SK-N-MC (cell line): ENCODE measurements at places on chromosomes 1 and 21.

DNA sequence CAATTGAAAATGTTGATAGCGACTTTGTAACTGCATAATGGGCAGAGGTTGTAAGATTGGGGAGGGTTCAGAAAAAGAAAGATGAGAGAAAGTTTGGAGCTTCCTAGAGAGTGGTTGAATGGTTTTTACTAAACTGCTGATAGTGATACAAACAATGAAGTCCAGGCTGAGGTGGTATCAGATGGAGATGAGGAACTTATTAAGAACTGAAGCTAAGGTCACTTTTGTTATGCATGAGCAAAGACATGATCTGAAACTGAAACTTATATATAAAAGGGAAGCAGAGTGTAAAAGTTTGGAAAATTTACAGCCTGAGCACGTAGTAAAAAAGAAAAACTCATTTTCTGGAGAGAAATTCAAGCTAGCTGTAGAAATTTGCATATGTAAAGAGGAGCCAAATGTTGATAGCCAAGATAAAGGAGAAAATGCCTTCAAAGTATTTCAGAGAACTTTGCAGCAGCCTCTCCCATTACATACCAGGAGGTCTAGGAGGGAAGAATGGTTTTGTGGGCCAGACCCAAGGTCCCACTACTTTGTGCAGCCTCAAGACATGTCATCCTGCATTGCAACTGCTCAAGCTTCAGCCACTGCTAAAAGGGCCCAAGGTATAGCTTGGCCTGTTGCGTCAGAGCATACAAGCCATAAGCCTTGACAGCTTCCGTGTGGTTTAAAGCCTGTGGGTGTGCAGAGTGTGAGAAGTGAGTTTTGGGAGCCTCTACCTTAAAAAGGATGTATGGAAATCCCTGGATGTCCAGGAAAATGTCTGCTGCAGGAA is 843.9 kb downstream of the AMY1C start:
- no peak for DNase-seq

DNA sequence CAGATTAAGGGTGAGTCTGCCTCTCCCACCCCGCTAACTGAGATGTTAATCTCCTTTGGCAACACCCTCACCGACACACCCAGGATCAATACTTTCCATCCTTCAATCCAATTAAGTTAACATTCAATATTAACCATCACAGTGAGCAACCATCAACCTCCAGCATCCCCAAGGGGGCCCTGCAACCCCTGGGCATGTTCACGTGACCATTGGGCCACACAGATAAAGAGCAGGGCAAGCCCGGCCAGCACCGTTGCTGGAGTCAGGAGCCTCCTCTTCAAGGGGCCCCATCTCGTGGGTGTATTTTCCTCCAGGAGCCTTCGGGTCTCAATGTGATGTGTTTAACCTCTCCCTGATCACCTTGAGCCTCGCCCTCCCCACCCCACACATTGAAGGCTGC is 8.0 kb upstream of the GPR157 start:
- DNase-seq = no peak

- no peak for DNase-seq
Measured at GRCh38 chr1:200336901-200337391, 72.9 kb downstream of the ZNF281 start.

DNA sequence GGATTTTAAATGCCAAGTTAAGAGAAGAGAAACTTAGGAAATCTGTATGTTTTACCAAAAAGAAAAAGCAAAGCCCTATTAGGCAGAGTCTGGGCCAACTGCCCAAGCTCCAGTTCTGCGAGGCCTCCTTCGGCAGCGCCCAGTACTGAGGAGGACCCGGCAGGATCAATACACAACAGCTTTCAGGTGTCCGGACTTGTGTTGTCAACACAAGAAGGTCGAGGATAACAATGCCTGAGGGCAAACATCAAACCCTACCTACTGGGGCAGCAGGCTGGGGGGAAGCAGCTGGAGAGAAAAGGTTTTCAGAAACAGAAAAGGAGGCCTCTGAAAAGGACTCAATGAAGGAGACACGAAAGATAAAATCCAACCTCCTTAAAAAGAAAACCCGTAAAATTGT is 98.1 kb upstream of the GJB5 start:
- no peak for DNase-seq

DNA sequence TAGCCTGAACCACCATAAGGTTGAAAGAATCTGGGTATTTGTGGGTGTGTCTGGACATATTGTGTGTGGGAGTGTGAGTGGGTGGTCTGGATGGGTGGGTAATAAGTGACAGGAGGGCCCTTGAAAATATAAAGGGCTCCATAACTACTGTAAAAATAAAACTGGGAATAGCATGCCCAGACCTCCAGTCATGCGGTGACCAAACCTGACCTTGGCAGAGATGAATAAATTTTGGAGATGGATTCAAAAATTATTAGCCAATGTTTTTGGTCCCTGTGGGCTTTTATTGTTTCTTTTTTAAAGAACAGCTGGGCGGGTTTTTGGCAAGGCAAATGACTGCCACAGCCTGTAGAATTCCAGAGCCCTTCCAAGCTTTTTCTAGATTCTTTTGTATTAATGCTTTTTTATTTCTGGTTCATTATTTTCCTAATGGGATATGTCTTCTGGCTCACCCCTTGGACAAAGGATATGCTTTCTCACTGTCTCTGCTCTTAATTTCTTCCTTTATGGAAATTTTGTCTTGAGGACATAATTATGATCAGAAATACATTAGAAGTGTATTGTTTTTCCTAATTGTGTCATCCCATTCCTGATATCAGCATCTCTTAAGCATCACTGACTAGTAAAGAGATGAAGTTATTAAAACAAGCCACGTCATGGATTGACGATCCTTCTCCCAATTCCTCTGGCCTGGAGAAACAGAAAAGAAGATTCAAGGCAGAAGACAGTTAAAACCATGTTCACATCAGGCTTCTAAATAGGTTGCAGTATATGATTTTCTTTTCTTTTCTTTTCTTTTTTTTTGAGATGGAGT is 69.5 kb downstream of the NTMT2 start:
- no peak for DNase-seq

GRCh38 chr1:90841473-90841872 is 124.4 kb upstream of the BARHL2 start:
- DNase-seq = no peak

GRCh38 chr1:97936976-97937375 is 16.1 kb upstream of the DPYD start:
- no peak for DNase-seq

GRCh38 chr1:44905276-44905675 is 62.2 kb upstream of the PTCH2 start:
- no peak for DNase-seq

- DNase-seq = no peak
Measured at GRCh38 chr1:35223084-35223630, 30.2 kb upstream of the SFPQ start.

DNA sequence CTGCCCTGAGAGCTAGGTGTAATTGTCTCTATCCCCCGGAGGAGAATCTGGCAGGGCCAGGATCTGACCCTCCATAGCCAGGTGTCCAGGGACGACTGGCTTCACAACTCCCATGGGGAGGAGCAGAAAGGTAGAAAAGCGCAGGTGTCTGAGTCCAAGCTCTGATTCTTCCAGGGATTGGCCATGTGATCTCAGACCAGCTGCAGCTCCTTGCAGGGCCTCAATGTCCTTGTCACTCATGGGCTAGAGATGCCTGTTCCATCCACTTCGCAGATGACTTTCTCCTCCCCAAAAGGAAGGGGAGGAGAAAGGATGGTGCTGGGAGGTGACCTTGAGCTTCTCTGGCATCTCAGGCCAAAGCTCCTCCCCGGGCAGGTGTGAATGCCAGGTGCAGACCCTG is 22.7 kb downstream of the HSPG2 start:
- no peak for DNase-seq

DNA sequence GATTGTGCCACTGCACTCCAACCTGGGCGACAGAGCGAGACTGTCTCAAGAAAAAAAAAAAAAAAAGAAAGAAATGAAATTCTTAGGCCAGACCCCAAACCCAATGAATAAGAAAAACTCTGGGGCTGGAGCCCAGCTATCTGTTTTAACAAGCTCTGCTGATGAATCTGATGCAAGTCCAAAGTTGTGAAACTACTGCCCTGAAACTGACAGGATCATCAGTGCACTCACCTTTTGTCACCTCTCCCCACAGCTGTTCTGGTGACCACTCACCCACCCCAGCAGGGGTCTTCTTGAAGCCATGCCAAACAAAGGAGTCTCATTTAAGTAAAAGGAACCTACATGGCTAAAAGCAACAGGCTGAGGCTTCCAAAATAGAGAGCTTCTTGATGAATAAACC is 8.4 kb downstream of the PABPC4 start:
- DNase-seq = no peak

DNA sequence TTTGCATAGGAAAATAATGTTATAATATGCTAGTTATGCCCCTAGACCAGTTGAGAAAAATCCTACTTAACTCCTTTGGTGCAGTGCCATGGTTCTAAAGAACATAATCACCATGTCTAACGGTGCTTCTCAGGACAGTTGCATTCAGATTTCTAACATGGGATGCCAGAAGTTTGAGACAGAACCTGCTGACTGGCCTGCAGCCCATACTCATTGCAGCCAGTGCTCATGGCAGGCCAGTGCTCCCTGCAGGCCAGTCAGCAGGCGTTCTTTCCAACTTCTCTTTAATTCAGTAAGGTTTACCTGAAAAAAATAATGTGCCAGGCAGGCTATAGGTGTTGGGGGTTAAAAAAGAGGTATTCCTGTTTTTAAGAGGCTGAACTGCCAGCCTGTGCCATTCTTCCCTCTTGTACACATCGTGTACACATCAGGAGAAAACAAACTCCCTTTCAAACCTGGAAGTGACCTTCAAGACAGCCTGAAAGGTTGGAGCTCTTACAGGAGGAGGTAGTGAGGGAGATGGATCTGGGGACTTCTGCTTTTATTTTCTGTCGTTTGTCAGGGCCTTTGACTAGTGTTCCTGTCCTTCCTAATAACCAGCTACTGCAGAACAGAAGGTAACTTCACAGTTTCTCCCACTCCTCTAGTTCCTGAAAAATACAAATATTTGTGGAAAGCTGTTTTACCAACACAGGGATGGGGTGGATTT is 146.0 kb upstream of the MAGI3 start:
- DNase-seq = no peak

DNA sequence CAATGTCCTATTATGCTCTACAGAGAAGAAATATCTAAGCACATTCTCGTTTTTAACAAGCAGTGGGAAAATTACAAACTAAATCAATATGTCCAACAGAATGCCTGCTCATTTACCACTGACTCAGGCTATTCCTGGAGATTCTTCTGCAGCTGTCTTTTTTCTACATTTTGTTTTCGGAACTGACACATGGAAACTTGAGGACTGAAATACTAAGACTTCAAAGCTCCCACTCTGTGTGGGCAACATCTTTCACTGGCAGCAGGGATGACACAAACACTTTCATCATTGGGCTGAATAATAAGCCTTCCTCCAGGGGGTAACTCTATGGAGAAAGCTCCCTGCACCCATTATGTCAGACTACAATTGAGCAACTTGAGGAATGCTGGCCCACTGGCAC is 175.5 kb upstream of the NCAM2 start:
- no peak for DNase-seq

DNA sequence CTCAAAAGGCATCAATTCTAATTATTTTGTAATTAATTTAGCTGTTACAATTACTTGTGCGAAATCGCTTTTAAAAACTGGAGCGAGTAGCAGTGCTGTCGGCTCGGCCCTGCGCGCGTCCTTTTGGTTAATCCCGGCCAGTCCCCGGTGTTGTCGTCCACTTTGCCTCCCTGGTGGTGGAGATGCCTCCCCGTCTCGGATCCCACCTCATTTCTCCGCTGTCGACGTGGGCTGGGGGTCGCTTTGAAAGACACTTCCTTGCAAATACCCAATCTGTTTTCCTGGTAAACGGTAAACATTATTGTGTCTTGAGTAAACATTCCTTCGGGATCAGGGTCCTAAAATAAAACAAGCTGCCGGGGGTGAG is 3.7 kb downstream of the FOXD3 start:
- no peak for DNase-seq

- no peak for DNase-seq
Measured at GRCh38 chr1:160797271-160797709, 1.3 kb downstream of the LY9 start.

DNA sequence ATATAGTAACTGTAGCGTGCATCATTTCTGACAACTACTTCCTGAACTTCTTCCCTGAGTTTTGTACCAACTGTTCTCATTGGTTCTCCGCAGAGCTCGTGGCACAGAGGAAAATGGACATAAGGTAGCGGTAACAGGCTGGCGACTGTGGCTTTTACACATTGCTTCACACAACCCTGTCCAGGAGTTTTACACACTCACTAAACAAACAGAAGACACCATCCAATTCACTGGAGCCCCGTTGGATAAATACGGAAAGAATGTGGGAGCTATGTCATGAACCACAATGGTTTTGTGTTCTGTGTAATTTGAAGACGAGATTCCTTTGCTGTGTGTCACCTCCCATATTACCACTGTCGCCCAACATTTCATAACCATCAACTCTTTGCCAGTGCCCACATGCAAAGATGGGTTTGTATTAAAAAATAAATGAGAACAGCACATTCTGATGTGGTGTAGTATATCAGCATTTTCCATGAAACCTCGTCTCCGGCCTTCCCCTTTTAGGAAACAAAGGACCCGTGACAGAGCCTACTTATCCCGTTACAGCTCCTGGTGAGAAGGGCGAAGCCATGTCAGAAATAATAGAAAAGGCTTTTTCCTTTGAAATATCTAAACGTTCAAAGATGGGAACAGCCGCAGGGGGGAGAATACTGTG is 47.4 kb upstream of the ENAH start:
- no peak for DNase-seq

DNA sequence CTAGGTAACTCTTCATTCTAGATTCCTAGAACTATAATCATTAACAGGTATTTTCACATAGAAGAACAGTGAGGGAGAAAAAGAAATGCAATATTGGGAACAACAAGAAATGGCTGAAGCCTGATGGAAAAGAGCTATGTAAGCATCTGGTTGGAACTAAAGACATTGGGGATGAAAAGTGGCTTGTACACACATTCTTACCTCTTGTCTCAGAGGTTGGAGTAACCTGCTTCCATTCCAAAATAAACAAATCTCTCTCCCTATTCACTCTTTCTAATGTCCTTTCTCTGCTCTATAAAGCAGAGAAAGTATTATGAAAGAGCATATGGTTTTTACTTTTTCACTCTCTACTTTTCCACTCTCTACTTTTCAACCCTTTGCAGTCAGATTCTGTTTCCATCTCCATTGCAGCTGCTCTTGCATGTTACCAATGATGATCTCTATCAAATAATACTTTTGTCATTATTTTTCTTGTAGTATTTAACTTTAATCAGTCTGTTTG is 37.5 kb downstream of the CMPK1 start:
- no peak for DNase-seq

- no peak for DNase-seq
Measured at GRCh38 chr1:20448671-20449071, 37.3 kb downstream of the CAMK2N1 start.

DNA sequence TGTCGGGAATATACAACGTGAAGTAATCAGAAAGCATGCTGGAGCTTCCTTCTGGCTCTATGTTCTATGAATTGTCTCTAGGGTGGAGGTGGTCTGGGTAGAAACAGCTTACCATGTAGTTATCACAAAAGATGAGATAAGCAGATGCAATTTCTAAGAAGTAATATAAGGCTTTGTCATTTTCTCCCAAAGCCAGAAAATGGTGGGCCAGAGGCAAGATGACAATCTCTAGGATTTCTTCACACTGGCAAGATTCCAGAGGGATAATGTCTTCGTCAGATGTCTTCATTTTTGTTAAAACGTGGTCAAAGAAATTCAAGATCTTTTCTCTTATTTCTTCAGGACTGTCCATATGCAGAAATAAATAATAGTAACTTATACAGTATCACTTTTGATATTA is 77.7 kb downstream of the ADCY10 start:
- DNase-seq = no peak

GRCh38 chr1:166884971-166885370 is 8.9 kb upstream of the TADA1 start:
- DNase-seq = no peak

GRCh38 chr1:61981870-61982660 is 212.6 kb upstream of the L1TD1 start:
- DNase-seq = no peak
